ENCODE measurements at places on chromosomes 3 and 15.

GRCh38 chr3:120765830-120766493 lies 23.4 kb downstream of the GTF2E1 start:
- no peak for DNase-seq

DNA sequence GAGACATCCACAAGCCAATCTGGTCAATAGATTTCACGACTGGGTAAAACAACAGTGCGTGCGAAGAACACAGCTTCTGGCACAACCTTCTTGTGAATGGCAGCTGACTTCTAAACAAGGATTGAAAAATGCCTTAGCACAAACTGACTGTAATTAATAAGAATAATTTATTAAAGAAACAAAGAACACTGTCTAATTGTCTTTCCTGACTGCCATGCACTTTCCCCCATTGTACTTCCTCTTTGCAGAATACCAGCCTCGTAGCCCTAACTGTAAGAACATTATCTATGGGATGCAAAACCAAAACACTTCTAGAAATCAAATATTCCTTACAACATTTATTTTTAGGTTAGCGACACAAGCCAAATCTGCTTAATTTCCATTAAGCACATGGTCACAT lies 6.5 kb downstream of the FOXP1 start:
- DNase-seq = no peak

DNA sequence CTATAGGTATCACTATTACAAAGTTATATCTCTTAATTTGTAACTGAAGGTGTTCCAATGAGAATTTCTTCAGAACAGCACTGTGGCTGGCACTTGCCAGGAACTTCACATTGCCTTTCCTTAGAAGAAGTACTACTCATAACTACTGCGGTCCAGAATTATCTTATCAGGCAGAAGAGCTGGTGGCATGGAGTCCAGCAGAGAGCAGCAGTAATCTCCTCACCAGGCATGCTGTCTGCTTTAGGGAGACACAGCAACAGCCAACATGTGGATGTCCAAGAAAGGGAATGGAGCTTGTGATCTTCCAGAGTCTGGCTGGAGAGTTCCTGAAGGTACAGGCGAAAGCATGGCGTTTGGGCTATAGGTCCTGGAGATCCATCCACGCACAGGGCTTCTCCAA lies 919.7 kb upstream of the NR2F2 start:
- DNase-seq = no peak

DNA sequence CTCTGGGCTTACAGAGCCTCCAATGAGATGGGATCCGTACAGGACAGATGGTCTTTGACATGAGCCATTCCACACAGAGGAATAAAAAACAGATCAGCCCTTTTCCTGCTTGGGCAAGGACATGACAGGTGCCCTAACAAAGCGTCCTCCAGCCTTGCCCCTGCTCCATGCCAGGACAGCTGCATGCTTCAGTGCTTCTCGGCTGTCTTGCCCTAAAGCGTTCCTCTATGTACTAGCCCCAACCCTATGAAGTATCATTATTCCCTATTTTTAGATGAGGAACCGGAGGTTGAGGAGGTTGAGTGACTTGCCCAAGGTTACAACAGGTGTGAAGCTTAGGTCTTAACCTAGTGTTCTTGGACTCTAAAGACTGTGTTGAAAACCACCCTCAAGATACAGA lies 10.5 kb downstream of the POMGNT2 start:
- no peak for DNase-seq

DNA sequence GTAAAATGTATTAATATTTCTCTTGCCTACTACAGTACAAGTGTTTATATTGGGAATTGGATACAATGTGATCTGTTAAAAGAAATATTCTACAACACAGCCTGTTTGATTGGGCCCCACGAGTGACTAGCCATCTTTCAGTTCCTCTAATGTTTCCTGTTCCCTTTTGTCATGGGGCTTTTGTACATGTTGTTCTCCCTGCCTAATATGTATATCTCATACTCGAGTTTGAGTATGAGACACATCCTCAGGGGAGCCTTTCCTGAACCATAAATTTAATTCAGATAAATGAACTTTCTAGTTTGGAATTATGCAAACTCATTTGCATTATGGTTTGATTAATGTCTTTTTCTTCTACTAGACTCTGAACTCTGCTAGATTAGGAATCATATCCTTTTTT lies 65.5 kb downstream of the MEF2A start:
- DNase-seq = no peak

DNA sequence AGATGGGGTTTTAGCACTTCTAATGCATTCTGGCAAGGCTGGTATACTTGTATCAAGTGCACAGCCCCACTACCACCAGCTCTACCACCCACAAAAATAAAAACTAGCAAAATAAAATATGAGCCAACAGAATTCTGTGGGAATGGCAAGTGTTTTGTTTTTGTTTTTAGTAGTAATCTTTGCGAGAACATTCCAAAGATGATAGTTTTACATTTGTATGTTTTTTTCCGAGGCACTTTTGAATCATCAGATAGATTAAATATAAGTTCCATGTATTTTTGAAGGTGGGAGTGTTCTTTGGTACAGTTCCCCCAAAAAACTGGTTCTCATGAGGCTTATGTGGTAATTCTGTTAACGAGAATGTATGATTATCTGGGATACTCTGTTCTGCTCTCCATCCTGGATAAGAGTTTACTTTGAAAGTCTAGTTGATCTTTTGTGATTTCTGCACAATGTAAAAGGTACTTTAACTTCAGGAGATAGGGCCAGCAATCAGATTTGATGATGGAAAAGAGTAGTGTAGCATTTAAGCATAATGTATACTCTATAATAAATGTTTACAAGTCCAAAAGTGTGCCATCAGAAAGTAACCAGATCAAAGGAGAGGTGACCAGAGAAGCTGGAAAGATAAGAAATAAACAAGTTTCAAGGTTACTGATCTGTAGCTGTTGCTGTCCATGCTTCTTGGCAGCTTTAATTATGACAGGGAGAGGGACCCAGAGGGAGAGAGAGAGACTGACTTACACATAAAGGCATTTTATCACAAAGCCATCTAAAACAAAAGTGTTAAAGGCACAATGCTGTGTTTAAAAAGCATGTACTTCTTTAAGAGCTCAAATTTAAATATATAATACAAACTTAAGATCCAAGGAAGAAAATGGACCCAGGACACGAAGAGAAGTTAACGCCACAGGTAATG lies 130.9 kb downstream of the PGPEP1L start:
- no peak for DNase-seq

GRCh38 chr15:69577397-69577796 lies 124.8 kb downstream of the RPLP1 start:
- DNase-seq = no peak

- DNase-seq = no peak
Observed at GRCh38 chr3:84175449-84175848, 783.3 kb upstream of the CADM2 start.

DNA sequence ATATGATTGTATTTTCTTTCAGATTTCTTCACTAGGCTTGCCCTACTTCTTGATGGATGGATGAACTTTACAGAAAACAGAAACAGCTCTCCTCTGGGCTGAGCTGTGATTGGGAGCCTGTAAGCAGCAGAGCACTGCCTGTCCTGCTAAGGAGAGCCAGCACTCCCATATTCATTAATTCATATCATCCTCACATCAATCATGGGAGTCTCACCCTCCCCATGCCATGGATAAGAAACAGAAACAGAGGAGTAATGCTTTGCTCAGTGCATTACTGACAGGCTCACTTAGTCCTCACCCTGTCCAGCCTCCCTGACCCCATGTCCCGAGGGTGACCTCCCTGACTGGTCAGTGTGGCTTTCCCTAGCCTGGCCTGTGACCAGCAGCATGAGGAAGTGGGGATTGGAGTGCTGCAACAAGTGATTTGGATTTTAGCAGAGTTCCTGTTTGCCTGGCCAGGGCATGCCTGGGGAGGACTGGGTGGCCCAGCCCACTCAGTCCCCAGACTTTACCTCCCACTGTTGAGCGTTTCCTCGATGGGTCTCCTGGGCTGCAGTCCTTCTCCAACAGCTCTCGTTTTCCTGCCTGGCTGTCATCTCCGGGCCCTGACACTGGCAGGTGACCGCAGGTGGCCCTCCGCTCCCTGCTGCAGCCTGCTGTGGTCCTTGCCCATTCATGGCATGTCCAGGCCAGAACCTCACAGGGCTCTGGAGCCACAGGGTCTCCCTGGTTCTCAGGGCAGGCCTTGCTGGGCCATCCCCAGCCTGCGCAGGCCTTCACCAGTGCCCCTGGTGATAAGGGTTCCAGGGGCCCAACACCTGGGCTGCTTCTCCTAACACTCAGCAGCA lies 1.3 kb upstream of the TMIE start:
- DNase-seq = no peak

GRCh38 chr15:41544650-41545015 lies 576 bp upstream of the RPAP1 start:
- DNase-seq = no peak

DNA sequence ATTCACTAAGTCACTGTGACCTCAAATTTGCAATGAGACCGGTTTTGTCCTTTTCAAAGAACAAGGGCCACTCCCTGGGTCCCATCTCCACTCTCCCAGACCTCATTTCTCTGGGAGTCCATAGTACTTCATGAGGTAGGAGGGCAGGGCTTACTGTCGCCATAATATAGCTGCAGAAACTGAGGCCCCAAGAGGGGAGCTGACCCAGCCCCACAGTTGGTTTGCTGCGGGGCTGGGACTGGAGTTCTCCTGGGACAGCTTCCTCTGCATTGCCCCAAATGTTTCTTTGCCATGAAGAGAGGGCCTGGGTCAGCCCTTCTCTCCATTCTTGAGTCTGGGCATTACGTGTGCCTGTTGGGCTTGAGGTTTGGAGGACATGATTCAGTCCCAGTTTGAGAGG lies 60.1 kb downstream of the ITGA11 start:
- no peak for DNase-seq

GRCh38 chr3:20576228-20576627 lies 390.2 kb upstream of the SGO1 start:
- no peak for DNase-seq

- no peak for DNase-seq
Observed at GRCh38 chr15:52415628-52416027, 113.1 kb downstream of the MYO5A start.

DNA sequence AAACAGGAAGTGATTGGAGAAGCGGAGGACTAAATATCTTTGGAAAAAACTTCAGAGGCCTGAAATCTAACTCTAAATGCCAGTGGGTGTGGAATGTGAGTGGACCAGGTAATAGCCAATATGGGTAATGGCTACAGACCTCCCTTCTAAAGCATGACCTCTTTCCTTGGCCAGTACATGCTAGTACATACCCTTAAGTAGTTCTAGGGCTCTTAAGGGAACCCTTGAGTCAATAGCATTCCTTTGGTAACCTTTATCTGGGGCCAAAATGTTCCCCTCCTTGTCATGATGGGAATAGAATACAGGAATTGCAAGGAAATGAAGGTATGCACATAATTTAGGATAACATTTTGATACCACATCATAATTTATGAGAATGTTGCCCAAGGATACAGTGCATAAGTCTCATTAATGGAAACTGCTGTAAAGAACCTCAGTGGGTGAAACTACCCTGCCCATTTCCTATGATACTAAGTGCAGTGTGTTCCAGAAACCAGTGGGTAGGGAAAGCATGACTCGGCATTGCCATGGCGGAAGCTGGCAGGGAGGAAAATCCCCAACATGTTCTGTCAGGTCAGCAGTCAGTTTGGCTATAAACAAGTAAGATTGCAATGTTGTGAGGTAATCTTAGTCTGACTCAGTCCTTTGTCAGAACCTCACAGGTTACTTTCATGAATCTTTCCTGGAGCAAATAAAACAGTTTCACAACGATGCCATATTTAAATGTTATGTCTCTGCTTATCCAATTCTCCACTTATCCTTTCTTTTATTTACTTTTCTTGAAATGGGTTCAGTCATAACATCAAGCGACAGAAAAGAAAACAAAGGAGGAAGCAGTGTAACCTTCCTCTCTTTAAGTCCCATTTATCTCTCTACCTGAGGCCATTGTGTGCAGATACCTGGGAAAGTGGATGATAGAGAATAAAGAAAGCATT lies 23.5 kb upstream of the RAP2B start:
- DNase-seq = peak; percentile 33

- no peak for DNase-seq
Observed at GRCh38 chr3:120475722-120476377, 25.1 kb upstream of the FSTL1 start.

DNA sequence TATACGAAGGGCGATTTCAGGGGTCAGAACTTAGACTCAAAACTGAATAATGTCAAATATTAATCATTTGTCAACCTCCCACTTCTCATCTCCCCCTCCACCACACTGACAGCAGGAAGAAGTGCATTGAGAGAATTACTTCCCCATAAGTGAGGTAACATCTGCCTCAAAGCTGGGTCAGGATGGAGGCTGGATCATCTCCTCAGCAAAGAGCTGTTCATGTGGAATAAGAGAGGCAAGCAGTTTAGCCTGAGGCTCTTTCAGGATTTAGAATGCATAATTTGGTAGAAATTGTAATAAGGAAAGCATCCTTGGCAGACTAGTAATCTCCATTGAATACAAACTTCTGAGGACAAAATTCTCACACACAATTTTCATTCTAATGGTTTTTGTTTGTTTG lies 512.1 kb downstream of the ROBO1 start:
- peak; percentile 41 for DNase-seq

GRCh38 chr3:49183873-49184272 lies 12.5 kb downstream of the KLHDC8B start:
- DNase-seq = no peak

DNA sequence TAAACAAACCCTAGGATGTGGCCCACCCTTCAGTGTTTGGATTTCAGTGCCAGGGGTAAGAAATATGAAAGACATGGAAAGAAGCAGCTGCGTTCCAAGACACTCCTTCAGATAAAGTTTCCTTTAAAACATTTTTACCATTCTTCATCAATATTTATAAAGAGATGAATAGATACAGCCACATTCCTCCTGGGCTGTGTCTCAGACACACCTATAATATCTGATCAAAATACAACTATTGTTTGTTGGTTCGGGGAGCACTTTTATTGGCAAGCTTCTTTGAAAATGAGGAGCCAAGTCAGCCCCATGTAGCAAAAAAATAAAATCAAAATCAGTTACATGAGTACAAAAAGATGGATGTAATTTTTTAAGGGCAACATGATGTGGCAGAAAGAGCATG lies 53.2 kb downstream of the RPL22L1 start:
- DNase-seq = no peak

- no peak for DNase-seq
Observed at GRCh38 chr3:73510334-73510733, 114.4 kb downstream of the PDZRN3 start.

DNA sequence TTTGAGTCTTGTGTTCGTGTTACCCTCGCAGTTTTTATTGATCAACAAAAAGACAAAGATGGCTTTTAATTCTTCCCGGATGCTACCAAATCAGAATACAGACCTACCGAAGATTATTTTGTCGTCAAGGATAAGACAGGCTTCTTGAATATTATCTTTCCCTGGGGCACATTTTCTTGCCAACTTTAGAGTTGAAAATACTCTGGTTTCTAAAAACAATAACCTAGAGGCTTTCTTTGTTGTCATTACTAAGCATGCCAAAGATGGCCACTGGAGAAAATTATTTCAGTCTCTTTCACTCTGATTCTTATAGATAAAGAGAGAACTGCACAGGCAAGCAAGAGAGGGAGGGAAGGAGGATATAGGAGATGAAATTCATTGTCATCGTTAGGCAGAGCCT lies 33.9 kb downstream of the OXNAD1 start:
- DNase-seq = no peak

DNA sequence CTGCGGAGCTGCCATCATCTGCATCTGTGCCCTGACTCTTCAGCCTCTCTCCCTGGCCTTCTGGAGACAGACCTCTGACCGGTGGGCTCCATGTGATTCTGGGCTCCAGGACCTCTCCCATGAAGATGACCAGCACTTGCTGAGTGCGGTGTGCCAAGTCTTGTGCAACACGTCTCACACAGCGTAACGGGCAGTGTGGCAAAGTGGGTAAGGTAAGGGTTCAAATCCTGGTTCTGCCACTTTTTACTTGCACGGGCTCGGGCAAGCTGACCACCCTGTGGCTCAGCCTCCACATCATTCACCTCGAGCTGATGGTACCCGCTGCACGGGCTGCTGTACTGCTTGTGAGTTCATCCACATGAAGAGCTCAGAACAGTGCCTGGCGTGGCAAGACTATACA lies 6.5 kb upstream of the SYNM start:
- no peak for DNase-seq
